ENCODE measurements at places on chromosomes 11 and 22.

DNA sequence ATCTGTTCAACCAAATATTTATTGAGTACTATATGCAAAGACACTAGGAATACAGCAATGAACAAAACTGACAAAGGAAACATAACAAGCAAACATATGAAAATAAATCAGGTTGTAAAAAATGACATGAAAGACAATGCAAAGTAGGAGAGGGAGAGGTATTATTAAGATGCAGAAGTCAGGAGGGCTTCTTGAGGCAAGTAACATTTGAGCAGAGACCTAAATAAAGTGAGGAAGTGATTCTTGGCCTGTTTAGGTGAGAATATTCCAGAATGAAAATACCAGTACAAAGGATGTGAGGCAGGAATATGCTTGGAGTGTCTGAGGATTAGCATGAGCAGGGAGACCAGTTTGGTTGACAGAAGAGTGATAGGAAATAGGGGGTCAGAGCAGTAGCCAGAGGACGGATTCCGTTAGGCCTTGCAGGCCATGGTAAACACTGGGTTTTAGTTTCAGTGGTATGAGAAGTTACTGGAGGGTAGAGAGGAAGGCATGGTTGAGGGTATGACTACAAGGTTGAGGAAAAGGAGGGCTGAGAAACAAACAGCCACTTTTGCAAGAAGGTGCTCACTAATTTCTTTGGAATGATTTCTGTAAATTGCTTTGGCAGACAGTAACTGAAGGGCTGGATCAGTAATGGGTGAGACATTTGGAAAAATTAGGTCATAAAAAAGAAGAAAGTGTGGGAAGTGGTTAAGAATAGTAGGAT is 191.9 kb downstream of the SWAP70 start:
- DNase-seq: no peak

DNA sequence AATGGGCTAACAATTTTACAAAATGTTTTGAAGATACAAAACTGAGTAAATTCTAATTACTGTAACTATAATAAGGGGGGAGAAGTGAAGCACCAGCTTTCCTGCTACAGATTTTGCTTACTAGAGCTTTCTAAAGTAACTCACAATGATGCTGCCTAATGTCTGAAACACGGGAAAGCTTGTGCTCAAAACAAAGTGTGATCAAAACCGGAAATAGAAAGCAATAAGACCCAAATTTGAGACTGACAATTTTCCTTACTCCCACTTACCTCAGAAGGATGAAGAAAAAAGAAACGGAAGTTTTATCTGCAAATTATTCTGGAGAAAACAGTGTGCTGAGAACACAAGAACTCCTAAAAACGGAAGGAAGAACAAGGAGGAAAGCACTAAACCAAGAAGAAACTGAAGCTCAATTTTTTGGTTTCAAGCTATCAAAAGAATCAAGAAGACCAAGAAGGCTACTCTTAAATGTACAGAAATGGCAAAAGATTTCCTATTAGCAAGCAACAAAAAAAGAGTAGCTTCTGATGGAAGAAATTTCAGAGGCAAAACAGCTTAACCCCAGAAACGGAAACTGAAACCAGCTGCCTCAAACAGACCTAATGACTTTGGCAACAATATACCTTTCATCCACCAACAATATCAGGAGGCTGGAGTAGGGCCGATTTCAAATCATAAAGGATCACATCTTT is 33.4 kb downstream of the AMBRA1 start:
- DNase-seq: peak; percentile 24

GRCh38 chr11:96173906-96174305 is 169.1 kb downstream of the MAML2 start:
- DNase-seq: no peak

- no peak for DNase-seq
Observed at GRCh38 chr11:92227230-92227814, 2.7 kb downstream of the FAT3 start.

- DNase-seq: peak; percentile 92
Observed at GRCh38 chr11:71080239-71081097, 171.9 kb downstream of the SHANK2 start.

GRCh38 chr11:1359556-1359955 is 30.2 kb upstream of the BRSK2 start:
- no peak for DNase-seq

DNA sequence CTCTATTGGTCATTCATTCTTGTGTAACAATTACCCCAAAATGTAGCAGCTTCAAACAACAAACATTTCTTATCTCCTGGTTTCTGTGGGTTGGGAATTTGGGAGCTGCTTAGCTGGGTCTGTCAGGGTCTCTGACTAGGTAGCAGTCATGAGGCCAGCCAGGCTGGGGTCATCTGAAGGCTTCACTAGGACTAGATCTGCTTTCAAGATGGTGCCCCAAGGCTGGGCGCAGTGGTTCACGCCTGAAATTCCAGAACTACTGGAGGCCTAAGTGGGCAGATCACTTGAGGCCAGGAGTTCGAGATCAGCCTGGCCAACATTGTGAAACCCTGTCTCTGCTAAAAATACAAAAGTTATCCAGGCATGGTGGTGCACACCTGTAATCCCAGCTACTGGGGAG is 13.1 kb upstream of the SPDYC start:
- DNase-seq: no peak

DNA sequence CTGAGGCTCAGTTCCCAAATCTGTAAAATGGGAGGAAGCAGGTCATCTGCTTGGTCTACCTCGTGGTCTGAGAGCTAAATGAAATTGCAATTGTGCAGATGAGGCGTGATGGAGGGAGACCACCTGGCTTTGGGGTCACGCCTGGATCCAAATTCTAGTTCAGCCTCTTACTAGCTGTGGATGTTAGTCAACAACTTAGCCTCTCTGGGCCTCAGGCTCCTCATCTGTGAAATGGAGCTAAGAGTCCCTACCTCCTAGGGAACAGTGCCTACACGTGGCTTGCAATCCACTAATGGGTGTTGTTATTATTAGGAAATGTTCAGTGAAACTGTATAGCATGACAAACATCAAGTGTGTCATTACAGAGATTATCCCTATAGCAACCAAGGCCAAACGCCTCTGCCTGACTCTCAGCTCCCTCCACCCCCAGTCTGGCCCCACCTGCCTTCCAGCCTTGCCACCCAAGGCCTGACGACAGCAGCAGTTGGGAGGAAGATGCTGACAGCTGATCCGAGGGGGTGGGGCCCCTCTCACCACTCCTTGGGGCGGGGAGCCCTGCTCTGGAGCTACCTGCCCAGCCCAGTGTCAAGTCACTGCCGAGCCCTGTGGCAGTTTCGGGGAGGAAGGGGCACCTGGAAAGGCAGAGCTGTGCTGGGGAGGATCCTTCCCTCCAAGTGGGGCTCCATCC is 1.7 kb upstream of the RHOD start:
- DNase-seq: peak; percentile 82

DNA sequence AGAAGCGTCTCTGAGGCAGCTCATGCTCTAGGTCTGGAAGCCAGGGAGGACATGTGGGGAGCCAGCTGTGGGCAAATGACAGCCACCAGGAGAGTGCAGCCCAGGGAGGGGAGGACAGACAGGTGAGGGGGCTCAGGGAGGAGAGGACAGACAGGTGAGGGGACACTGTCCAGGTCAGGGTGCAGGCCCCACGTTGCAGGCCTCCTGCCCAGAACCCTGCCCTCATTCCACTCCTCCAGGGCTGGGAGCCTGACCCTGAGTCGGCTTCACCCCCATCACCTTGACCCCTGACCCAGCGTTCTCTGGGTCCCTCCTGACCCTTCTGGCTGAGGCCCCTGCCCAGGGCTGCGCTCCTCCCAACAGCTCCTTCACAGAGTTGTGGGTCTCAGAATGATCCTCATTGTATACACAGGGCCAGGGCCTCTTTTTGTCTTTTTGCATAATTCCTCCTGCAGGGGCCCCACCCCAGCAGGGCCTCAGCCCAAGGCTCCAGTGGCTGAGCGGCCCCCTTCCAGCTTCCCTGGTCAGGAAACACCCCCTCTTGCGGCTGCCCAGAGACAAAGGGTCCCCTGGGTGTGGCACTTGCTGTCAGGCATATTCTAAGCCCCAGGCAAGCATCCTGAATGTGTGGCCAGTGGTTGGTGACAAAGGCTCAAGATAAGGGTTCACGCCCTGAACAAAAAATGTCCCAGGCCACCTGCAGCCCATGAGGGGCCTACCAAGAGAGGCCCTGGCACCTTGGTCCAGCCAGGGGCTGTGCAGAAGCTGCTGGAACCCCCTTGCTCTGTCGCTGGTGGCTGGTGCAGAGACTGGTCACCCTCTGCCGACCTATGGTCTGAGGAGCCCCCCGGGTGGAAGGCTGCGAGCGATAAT is 853.0 kb downstream of the BRD1 start:
- DNase-seq: no peak

DNA sequence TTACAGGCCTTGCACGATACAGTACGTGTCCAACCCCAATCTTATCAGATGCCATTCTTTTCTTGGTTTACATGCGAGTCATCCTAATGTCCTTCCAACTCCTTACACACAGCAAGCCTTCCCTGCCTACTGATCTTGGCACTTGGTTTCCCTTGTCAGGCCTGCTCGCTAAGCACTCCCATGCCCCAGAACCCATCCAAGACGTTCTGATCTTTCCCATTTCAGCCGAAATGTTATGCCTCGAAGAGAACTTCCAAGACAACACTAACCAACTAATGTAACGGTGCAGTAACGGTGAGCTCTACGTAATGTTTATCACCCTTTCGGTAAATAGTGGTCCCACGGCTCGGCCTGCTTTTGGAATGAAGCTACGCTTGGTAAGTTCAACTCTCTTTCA is 521 bp downstream of the PES1 start:
- DNase-seq: no peak

- DNase-seq: no peak
Observed at GRCh38 chr11:95716266-95716665, 73.3 kb downstream of the FAM76B start.
